ENCODE measurements at places on chromosomes 5 and 9.

GRCh38 chr5:143008809-143009521 is 238.8 kb downstream of the ARHGAP26 start:
- DNase-seq: peak; percentile 92

DNA sequence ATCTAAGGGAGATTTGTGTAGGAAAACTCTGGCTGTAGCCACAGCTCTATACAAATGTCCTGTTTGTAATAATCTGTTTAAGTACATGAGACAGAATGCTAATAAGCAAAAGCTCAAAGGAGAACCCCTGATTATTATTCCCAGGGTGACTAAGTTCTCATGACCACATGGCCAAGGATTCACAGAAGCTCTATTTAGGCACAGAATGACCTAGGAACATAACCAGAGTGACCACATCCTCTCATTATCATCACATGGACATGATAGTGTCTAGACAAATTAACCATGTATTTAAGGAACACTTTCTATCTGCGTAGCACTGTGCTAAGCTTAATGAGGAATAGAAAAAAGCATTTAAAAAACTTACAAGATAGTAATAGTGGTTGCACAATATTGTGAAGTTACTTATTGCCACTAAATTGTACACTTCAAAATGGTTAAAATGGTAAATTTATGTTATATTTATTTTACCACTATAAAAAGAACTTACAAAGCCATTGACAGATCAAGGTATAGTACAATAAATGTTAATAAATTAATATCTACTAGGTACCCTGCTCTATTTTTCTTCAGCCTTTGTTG is 56.3 kb downstream of the STX17 start:
- DNase-seq: no peak

GRCh38 chr9:89564346-89564878 is 40.4 kb upstream of the GADD45G start:
- DNase-seq: no peak

GRCh38 chr5:118726891-118727290 is 261.5 kb downstream of the DTWD2 start:
- no peak for DNase-seq

GRCh38 chr5:113067635-113068344 is 91.2 kb downstream of the DCP2 start:
- no peak for DNase-seq

- DNase-seq: no peak
Observed at GRCh38 chr5:141805874-141806595, 72.2 kb downstream of the PCDH1 start.

GRCh38 chr5:115068239-115069086 is 101.2 kb downstream of the TRIM36 start:
- DNase-seq: peak; percentile 57

DNA sequence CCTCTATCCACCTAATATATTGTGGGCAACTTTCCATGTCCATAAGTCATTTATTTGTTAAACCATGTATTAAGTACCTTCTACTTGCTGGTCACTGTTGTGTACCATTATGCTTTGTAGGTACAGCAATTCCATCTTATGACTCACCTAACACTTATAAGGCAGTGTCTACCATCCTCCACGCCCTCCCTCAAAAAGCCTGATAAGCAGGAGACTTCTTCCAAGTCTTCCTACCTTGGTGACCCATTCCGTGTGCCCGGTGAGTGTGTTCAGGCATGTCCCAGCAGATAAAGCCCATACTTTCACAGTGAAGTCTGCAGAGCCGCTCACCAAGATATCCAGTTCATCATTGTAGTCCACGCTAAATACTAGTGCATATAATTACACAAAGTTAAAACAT is 17.4 kb downstream of the FBXW2 start:
- no peak for DNase-seq

DNA sequence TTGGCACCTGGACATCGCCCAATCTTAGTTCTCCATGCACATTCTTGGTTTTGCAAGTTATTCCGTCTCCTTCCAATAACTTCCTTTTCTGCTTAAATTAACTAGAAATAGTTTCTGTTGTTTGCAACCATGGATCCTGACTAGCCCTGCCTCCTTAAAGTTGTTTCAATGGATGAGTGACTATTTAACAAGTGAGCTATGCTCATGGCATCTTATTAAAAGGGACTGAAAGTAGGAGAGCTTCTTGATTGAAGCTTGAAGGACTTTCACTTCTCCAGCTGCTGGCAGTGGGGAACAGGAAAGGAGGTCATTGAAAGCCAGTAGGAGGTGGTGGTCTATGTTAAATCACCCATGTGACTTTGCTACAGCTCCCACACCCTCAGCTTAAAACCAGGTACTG is 466.8 kb downstream of the ARHGEF28 start:
- no peak for DNase-seq

DNA sequence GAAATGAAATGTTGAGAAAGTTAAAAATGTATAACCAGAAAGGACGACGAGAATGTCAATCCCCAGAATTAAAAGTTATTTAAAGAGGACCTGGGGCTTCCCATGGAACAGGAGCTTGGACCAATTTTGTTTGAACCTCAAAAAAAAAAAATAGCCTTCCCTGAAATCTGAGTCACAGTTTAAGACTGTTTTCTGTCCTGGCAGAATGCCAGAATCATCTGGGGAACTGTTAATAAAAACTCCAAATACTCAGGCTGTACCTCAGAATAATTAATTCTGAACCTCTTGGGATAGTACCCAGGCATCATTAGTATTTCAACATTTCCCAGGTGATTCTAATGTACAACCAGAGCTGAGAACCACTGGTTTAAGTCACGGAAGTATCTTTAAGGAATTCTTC is 102.2 kb upstream of the SLCO6A1 start:
- no peak for DNase-seq

DNA sequence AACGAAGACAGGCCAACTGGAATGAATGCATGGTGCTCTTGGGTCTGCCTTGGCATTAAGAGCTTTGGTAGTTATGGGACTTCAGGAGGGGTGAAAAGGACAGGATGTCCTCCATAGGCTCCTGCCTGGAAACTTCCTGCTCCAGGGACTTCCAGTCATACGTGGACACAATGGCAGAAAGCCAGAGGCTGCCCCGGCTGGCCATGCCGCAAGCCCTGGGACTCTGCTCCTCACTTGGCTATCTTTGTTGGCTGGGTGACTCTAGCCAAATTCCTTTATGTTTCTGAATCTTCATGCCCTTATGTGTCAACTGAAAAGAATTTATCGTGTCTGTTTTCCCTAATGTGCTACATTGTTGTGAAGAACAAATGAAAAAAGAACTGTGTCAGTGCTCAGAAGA is 136.9 kb downstream of the SIL1 start:
- no peak for DNase-seq

- peak; percentile 49 for DNase-seq
Observed at GRCh38 chr9:6827439-6828145, 69.8 kb downstream of the KDM4C start.
